ENCODE measurements at places on chromosomes 12 and 14.

DNA sequence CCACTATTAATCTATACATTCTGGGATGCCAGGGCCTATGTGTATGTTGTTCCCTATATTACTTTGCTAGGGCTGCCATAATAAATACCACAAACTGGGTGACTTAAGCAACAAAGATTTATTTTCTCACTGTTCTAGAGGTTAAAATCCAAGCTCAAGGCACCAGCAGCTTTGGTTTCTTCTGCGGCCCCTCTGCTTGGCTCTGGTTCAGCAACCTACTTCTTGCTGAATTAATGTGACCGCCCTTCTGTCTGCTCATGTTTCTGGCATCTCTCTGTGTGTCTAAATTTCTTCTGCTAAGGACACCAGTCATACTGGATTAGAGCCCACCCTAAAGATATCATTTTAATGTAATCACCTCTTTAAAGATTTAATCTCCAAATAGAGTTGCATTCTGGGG lies 84.7 kb downstream of the ZNF664 start:
- no peak for DNase-seq

- DNase-seq, result no peak
These were observed 20.8 kb downstream of the SH2B3 start for GRCh38 chr12:111426344-111427185.

DNA sequence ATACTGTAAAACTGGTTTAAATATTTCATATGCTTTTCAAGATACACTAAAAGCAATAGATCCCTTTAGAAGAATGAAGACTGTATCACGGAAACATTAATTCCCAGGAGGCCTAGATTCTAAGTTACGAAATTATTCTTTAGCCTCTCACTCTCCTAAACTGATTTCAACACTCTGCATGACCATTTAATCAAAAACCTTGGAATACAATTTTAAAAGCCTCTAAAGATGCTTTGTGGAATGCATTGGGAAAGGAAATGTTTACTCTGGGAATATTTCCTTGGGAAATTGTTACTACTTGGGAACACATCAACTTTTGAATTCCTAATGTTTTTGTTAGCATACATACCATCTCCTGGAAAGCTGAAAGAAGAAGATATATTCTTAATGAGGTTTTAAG lies 255.7 kb upstream of the FAR2 start:
- DNase-seq, result no peak

GRCh38 chr14:99520571-99521081 lies 39.4 kb downstream of the CCNK start:
- no peak for DNase-seq

DNA sequence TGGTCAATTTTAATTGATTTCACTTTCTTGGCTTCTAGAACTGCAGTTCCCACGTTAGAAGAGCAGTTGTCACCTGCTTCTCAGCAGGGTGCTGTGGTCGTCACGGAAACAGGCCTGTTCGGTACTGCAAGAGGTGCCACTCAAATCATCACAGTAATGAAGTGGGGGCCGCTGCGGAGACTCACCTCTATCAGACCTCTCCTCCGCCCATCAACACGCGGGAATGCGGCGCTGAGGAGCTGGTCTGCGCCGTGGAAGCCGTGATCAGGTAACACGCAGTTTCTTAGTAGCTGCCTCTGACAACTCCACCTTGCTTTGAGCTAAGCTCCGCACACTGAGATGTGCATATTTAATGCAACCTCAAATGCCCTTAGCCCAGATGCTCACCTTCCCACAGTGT lies 107.2 kb downstream of the UNC79 start:
- no peak for DNase-seq

DNA sequence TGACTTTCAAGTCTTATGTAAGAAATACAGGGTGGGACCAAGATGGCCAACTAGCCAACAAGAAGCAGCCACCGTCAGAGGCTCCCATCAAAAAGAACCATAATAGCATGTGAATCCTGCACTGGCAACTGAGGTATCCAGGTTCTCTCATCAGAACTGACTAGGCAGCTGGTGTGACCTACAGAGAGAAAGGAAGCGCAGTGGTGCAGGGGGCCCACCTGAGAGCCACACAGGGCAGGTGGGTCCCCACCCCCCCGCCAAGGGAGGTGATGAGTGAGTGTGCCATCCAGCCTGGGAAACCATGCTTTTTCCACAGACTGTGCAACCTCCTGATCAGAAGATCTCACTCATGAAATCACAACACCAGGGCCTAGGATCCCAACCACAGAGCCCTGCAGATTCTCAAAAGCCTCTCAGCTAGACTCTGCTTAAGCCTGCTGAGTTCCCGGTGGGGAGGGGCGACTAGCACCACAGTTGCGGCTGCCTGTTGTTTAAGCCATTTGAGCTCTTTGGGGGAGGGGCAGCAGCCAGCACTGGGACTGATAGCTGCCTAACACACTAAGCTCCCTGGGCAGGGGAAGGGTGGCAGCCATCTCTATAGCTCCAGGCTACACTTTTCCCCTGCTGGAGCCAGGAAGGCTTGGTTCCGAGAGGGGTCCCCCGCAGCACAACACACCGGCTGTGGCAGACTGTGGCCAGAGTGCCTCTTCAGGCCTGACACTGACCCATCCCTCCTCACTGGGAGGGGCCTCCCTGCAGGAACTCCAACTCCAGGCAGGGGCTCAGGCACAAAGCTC lies 75.3 kb downstream of the GARIN6 start:
- no peak for DNase-seq

GRCh38 chr14:44736326-44736725 lies 225.4 kb downstream of the KLHL28 start:
- DNase-seq, result no peak

- no peak for DNase-seq
These were observed 16.5 kb upstream of the IFT81 start for GRCh38 chr12:110107369-110108281.

GRCh38 chr12:62963486-62964041 lies 28.6 kb upstream of the PPM1H start:
- no peak for DNase-seq

GRCh38 chr12:989751-990660 lies 1.0 kb upstream of the ERC1 start:
- no peak for DNase-seq

DNA sequence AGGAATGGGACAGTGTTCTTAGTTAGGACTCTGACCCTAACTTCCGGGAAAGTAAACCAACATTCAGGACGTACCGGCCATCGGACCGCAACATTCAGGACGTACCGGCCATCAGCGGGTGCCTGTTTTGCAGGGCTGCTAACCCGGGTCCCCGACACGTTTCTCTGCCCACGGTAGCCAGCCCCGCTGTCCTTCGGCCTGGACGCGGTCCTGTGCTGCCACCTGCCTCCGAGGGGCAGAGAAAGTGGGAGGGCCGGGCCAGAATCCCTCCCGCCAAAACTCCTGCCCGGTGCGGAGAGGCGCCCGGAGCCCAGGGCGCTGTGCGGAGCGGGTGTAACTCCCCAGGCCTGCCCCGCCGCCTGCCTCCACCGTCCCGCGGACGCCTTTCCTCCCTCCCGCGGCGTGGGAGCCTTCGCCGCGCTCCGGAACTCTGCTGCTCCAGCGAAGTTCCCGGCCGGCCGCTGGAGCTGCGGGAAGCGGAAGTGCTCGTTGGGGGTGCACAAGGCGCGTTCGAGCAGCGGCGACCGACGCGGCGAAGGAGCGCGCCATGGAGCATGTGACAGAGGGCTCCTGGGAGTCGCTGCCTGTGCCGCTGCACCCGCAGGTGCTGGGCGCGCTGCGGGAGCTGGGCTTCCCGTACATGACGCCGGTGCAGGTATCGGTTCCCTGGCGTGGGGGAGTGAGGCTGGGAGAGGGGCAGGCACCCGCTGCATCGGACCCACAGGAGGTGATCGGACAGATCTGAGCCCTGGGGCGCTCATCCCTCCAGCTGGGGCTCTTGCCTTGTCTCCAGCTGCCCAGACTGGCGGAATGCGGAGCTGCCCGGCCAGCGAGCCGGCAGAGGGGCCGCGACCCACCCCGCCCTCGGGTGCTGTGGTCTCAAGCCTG lies at the start of gene DDX55:
Gene DDX55 (plus strand): TSS at position 498 of the 888 bp plus-strand sequence. CDS start 50 bp downstream, at position 548.
- DNase-seq, result peak; percentile 47

DNA sequence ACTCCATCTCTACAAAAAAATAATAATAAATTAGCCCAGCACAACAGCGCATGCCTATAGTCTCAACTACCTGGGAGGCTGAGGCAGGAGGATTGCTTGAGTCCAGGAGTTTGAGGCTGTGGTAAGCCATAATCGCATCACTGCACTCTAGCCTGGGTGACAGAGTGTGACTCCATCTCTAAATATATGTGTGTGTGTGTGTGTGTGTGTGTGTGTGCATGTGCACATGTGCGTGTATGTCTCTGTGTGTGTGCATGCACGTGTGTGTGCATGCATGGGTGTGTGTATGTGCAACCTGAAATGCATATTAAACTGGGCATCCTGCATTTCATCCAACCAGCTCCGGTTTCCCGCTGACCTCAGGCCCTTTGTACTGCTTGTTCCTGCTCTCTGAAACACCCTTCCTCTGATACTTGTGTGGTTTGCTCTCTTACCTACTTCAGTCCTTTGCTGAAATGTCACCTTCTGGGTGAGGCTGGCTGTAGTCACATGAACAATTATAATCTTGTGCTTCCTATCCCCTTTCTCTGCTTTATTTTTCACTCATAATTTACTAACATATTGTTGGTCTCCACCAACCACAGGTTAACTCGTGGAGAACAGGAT lies 46.9 kb downstream of the PHLDA1 start:
- no peak for DNase-seq

- peak; percentile 85 for DNase-seq
These were observed 62.5 kb downstream of the DRAM1 start for GRCh38 chr12:101939856-101940265.

DNA sequence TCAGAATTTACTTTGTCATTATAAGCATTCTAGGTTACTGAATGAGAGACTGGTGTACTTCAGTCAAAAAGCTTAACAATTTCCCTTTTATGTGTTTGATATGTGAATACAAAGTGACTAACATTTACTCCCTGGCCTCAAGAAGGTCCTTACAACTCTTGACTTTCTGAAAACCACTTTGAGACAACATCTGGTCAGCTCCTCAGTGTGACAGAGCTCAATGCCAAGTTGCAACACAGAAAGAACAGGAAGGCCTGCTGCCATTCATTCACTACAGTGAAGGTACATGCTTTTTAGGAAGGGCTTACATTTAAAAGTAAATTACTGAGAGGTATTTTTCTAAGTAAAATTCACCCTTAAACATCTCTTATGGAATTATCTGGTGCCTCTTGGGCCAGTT lies 2.3 kb upstream of the NAA30 start:
- no peak for DNase-seq

DNA sequence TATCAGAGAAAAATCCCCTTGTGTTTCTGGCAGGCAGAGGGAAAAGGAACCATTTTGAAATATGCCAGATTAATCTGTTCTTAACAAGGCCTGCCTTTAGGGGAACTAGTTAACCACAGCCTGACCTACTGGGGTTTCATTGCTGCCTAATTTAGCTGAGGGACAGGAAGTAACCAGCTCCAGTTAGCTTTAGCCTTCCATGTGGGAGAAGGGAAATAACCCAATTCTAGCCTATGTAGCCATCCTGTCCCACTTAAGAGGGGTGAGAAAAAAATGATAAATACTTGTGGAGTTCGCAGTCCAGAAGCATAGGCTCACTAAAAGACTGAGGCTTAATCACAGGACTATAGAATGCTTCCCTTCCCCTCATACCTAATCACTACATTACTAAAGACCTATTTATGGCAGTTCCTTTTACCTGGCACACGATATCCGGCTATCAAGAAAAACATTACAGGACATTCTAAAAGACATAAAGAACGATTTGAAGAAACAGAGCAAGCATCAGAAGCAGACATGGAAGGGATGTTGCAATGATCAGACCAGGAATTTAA lies 22.8 kb downstream of the COX8C start:
- no peak for DNase-seq

DNA sequence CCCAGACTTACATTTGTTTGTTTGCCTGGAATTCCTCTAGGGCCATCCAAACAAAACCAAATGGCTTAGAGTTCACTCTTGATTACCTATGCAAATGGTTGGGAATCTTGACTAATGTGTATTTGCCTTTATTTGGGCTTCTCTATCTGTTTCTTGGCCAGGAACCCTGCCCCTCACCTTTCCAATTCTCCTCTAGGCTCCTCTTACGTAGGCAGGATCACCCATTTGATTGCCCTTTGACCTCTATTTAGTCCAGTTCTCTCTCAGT lies 123.0 kb upstream of the DYRK2 start:
- DNase-seq, result no peak

- no peak for DNase-seq
These were observed 381.9 kb downstream of the APAF1 start for GRCh38 chr12:99027055-99027393.

DNA sequence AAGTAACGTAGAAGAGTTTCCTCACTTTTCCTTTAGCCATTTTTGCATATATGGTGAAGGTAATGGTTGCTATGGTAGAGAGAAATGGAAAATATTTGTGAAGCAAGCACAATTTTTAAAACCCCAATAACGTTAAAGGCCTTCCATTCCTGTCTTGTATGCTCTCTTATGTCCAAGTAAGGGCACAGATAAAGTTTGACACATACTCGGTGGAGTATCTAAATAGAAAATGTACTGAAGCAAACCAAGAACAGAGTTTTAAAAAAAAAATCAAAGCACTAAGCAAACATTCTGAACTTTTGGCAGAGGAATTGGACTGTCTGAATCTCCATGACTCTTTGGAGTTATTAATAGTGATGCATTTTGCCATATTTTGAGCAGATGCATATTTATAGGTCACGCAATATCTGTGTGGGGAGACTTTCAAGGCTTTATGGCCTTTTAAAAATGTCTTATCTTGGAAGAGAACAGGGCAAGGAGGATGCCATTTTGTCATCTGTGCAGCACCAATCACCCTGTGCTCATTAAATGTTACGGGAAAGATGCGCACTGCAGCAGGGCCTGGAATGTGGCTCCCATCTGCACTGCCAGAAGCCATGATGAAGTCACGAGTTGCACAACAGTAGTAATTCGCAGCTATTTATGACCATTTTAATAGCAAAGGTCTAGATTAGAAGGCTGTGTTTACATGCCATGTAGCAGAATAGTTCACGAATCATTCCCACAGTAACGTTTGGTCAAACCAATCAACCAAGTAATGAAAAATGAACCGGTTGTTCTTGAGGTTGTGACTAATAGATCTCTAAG lies 23.3 kb upstream of the AMIGO2 start:
- no peak for DNase-seq

GRCh38 chr14:99242816-99243721 lies 28.9 kb downstream of the BCL11B start:
- DNase-seq, result no peak

DNA sequence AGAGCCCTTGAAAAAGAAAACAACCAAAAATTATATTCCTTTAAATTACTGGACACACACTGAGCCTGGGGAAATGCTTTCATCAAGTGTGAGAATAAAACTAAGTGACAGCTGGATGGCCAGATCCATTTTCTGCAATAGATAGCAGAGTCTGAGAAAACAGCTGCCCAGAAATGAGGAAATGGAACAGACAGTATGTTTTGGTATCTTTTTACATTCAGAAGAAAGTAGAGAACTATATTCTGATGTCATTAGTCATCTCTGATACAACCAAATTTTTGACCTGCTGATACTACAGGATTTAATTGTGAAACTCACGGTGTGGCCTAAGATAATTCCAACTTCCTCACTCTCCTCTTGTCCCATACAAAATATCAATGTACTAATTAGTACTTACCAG lies 78.2 kb downstream of the HMGA2 start:
- DNase-seq, result no peak

- no peak for DNase-seq
These were observed 17.7 kb downstream of the C12orf71 start for GRCh38 chr12:27064397-27065342.

Measured in NCI-H2029 treated with DMSO at 0.1 percent for 48 hours (cell line).